SK-MEL-5 (cell line): ENCODE measurements at places on chromosomes 7 and 10. TPM values are rescaled to one million over a fixed set of nuclear protein-coding genes. Genes with fewer than 3 reads are reported as not detected.

JCAD gene
- 0.53 and 0.56 TPM in 2 replicates for total RNA-seq

DNA sequence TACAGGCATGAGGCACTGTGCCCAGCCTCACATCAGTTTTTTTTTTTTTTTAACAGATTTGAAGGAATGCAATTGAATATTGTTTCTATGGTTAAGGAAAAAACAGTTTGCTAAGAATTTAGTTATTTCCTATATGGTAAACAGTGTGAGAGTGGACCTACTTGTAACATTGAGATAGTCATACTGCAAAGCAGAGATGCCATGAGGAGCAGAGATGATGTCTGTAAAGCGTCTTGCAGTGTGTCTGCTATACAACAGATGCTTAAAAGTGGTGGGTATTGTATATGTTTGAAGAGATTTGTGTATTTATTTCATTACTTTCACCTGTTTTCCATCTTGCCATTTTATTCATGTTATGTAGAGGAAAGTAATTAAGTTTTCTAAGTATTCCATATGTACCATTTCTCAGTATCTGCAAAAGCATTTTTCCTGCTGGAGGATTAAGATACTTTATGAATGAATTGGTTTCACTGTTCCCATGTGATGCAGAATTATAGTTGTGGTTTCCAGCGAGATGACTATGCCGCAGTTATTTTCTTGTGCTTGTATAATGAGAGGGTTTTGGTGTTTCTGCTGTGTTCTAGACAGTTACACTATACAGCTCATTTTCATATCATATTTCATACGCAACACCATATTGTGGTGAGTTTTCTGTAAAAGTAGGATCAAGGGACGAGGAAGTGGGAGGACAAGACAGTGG, 26.6 kb downstream of the TET1 start:
- peak; percentile 92 for DNase-seq

- DNase-seq, result no peak
Measured at GRCh38 chr7:138853448-138853847, 55.5 kb upstream of the ATP6V0A4 start.

GRCh38 chr7:7385421-7385820, 150.3 kb downstream of the COL28A1 start:
- no peak for DNase-seq
